Spinal cord (tissue), 10 donors: ENCODE measurements at places on chromosomes 7 and 10. TPM values are rescaled to one million over a fixed set of nuclear protein-coding genes. Genes with fewer than 3 reads are reported as not detected.

WNT8B gene
- polyA plus RNA-seq = 0.44 TPM

DNA sequence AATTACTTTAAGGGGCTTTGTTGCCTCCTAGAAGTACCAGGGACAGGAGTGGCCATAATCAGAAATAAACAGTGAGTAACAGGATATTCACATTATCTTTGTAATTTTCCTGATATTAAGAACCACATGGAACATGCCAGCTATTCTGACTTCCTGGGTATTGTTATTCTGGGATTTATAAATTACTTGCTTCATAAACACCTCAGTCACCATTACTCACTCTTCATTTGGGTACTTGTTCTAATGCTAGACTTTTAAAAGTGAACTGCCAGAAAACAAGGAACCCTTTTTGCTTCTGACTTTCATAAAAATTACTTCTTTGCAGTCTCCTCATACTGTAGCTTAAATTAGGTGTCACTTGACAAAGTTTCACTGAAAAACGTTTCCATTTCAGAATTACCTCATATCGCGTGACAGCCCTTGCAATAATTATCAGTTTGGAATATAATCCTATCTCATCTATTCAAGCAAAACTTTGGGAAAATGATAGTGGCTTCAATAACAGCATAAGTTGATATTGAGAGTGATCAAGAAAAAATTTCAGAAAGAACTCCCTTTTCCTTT, 29.8 kb downstream of the CABCOCO1 start:
- no peak for DNase-seq

DNA sequence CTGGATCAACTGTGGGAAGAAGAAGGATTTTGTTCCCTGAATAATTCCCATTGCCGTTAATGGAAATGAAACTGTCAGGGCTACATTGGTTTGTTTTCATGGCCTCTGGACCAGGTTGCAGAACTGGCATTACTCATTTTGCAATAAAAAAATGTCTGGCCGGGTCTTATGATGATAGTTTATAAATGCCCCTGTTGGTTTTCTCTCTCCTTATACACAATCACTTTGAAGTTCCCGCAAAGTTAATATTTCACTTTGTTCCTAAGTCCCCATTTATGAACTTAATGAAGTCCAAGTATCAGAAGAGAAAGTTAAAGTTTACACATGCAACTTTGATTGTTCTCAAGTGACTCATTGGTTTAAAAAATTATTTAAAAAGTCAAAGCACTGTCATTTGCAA, 150.7 kb upstream of the PRR15 start:
- no peak for DNase-seq

NRBF2 gene
- polyA plus RNA-seq = 17.8 TPM

- DNase-seq = no peak
These were observed 220.5 kb downstream of the TCERG1L start for GRCh38 chr10:131090761-131091661.

- no peak for DNase-seq
These were observed 267.8 kb downstream of the RPS24 start for GRCh38 chr10:78301481-78301880.

GRCh38 chr7:39429421-39429820, 136.8 kb upstream of the YAE1 start:
- DNase-seq = no peak

ACADSB gene
- 17.2 TPM for polyA plus RNA-seq

GRCh38 chr10:97752956-97753355, 16.0 kb downstream of the ZFYVE27 start:
- DNase-seq = no peak

OR2A12 gene
- polyA plus RNA-seq = 0.03 TPM

- DNase-seq = no peak
These were observed 114.1 kb downstream of the LHFPL3 start for GRCh38 chr7:104442481-104442880.

GRCh38 chr10:21889477-21890275, 113.9 kb downstream of the DNAJC1 start:
- DNase-seq = no peak

TEX47 gene
- polyA plus RNA-seq = not detected

C7orf57 gene
- 4.5 TPM for polyA plus RNA-seq

DNA sequence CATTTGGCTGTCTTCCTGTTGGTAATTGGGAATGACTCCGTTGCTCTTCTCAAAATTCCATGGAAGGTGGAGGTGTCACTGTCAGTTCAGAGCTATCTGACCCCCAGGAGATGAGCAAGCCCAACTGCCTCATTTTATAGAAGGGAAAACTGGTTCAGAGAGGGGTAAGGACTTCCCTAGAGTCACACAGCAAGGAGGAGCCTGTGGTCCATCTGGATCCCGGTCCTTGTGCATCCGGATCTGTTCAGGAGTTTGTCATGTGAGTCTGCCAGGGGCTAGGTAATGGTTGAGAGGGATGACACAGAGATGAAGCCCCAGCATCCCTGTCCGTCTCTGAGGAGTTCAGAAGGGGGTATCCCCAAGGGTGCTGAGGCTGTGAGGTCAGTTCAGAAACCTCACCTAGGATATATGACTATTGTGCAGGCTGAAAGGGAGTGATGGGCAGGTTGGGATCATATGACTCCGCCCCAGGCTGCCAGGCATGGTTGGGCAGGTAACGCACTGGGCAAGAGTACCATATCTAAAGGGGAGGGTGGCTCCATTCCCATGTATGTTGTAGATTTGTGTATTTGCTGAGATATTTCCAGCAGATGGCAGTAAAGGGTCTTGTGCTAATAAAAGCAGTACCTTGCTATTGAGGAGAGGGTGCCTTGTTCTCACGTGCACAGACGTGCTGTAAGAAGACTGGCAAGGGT, 16.0 kb upstream of the SLC29A3 start:
- peak; percentile 92 for DNase-seq

GRCh38 chr7:51949726-51950644, 633.4 kb upstream of the COBL start:
- no peak for DNase-seq

DNA sequence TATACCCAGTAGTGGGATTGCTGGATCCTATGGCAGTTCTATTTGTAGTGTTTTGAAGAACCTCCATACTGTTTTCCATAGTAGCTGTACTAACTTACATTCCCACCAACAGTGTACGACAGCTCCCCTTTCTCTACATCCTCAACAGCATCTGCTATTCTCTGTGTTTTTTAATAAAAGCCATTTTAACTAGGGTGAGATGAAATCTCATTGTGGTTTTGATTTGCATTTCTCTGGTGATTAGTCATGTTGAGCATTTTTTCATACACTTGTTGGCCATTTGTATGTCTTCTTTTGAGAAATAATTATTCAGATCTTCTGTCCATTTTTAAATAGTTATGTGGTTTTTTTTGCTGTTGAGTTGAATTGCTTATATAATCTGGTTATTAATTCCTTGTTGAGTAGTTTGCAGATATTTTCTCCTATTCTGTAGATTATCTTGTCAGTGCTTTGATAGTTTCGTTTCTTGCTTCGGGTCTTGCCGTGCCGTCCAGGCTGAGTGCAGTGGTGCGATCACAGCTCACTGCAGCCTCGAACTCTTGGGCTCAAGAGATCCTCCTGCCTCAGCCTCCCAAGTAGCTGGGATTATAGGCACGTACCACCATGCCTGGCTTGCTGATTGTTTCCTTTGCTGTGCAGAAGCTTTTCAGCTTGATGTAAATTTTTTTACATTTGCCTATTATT, 12.0 kb downstream of the MTG1 start:
- no peak for DNase-seq

ACTR3C gene
- polyA plus RNA-seq = 2.9 TPM

NUTM2D gene
- 19.3 TPM for polyA plus RNA-seq

GRCh38 chr7:77185866-77186265, 13.8 kb downstream of the FGL2 start:
- DNase-seq = no peak
